IMR-90 (cell line): ENCODE measurements at places on chromosomes 6 and 20. TPM values are rescaled to one million over a fixed set of nuclear protein-coding genes. Genes with fewer than 3 reads are reported as not detected.

The LTB gene
- not detected in 2 replicates for polyA plus RNA-seq

The CLPSL2 gene
- not detected in 2 replicates for polyA plus RNA-seq

The FKBP5 gene
- 5.6 and 6.8 TPM in 2 replicates for polyA plus RNA-seq

The IPCEF1 gene
- polyA plus RNA-seq: 0.03 and 0.07 TPM in 2 replicates

DNA sequence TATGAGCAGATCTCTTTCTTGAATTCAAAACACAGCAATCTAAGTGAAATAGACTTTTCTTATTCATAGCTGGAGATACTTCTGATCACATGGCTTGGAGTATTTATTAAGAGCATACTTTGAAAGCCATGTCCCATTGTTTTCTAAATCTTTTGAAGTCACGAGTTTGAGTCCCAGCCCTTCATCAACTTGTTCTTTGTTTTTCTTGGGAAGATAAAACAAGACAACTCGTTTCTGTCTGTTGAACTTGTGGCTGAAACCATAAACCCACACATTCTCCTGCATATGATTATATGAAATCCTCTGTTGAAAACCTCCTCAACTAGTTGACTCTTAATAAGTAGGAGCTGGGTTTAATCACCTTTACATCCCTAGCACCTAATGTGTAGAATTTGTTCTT is 3.3 kb downstream of the RNF144B start:
- no peak for DNase-seq

GRCh38 chr20:36642136-36642535 is 3.9 kb downstream of the SLA2 start:
- no peak for DNase-seq

- no peak for DNase-seq
Observed at GRCh38 chr20:13930281-13930680, 60.1 kb downstream of the SEL1L2 start.

DNA sequence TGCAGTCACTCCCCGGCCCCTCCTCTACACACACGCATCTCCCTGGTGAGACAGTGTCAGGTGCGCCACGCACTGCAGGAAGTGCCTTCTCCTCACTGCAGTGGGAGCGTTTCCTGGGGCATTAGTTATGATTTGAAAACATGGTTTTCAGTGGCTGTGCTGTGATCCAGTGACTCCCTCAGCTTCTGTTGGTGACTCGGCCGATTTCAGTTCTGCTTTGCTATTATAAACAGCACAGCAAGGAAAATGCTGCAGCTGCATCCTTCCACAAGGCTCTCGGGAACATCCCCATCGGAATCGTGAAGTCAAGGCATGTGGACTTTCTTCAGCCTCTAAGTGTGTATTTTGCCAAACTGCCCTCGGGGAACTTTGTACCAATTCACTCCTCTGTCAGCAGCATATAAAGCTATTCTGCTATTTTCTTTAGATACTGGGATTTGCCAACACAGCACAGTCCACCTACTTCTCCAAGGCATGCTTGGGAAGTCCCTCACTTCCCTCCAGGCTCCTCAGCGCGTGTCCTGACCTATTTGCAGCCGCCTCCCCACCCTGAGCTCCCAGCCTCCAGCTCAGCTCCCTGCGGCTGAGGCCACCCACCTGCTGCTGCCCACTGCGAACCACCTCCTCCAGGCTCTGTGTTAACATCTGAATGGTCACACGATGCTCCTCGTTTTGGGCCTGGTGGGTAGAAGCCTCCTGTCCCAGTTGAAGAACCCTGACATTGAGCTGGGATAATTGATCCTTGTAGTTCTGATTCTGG is 54.5 kb downstream of the GINS1 start:
- DNase-seq: no peak

GRCh38 chr6:139708337-139709199 is 334.1 kb upstream of the CITED2 start:
- DNase-seq: peak; percentile 86
